Cerebellum (tissue), 4 donors: ENCODE measurements at places on chromosomes 1 and 21. TPM values are rescaled to one million over a fixed set of nuclear protein-coding genes. Genes with fewer than 3 reads are reported as not detected.

PLA2G2F gene
- total RNA-seq, result not detected

DEPDC1 gene
- total RNA-seq, result 7.3 TPM

DMRTA2 gene
- not detected for total RNA-seq

SPRR2G gene
- total RNA-seq, result not detected

KIF17 gene
- total RNA-seq, result 1.5 TPM

RORC gene
- 0.18 TPM for total RNA-seq

SLC9C2 gene
- 3.3 TPM for total RNA-seq

FCRL5 gene
- not detected for total RNA-seq

TEKT2 gene
- 6.3 TPM for total RNA-seq

TPTE gene
- not detected for total RNA-seq

F13B gene
- not detected for total RNA-seq

PDE4B gene
- total RNA-seq, result 122 TPM
